ENCODE measurements at places on chromosomes 3 and 15.

DNA sequence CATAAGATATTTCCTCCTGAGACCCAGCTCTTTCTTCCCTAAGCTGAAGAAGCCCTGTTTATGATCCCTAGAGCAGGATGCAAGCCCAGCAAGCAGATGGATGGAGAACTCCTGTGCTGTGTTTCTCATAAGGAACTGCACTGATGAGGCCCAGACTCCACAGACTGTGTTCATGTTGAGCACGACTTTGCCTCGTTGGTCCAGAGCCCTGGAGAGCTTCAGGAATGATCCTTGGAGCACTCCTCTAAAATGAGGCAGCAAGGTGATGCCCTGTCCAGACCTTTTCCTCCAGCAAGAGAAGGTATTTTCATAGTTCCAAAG, 83.8 kb downstream of the MYLK start:
- no peak for DNase-seq

DNA sequence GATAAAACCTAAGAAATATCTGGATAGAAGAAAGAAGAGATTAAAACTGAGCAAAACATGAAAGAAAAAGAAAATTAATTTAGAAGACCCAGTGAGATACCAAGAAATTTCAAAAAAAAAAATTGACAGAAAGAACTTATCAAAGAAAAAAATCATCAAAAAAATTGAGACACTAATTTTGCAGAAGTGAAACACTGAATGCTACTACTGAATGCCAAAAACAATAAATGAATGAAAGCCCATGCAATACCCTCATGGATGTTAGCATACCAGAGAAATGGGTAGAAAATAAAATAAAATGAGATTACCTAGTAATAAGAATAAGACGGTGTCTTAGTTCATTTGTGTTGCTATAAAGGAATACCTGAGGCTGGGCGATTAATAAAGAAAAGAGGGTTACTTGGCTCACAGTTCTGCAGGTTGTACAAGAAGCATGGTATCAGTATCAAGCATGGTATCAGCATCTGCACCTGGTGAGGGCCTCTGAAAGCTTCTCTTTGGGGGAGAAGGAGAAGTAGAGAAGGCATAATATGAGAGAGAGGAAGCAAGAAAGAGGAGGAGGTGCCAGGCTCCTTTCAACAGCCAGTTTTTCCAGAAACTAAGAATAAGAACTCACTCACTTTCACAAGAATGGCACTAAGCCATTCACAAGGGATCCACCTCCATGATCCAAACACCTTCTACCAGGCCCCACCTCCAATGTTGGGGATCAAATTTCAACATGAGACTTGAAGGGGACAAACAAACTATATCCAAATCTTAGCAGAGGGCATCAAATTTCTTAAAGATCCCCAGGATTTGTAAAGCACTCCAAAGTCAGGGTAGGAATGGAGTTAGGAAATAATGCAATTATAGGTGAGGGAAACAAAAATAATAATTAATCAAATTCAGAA, 73.2 kb downstream of the BTLA start:
- no peak for DNase-seq

DNA sequence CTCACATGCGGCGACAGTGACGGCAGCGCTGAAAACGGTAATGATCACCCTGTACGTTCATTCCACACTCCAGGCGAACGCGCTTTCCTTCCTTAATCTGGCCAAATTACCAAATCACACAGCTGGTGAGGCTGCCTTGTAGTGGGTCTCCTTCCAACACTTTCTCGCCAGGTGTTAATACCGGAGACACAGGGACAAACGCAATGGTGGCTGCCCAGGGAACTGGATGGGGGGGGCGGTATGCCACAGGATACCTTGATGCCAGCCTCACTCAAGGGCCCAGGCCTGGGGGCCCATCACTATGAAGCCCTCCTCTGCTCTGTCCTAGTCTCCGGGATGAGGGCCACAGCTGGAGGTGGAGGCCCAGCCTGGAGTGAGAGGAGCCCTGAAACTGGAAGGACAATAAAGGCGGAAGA, 1.4 kb upstream of the CAMK2N2 start:
- DNase-seq, result no peak

DNA sequence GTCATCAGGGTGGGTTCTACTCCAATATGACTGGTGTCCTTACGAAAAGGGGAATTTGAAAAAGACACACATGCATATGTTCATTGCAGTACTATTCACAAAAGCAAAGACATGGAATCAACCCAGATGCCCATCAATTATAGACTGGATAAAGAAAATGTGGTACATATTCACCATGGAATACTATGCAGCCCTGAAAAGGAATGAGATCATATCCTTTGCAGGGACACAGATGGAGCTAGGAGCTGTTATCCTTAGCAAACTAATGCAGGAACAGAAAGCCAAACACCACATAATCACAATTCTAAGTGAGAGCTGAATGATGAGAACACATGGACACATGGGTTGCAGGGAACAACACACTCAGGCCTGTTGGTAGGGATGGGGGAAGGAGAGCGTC, 24.8 kb upstream of the TICRR start:
- no peak for DNase-seq

DNA sequence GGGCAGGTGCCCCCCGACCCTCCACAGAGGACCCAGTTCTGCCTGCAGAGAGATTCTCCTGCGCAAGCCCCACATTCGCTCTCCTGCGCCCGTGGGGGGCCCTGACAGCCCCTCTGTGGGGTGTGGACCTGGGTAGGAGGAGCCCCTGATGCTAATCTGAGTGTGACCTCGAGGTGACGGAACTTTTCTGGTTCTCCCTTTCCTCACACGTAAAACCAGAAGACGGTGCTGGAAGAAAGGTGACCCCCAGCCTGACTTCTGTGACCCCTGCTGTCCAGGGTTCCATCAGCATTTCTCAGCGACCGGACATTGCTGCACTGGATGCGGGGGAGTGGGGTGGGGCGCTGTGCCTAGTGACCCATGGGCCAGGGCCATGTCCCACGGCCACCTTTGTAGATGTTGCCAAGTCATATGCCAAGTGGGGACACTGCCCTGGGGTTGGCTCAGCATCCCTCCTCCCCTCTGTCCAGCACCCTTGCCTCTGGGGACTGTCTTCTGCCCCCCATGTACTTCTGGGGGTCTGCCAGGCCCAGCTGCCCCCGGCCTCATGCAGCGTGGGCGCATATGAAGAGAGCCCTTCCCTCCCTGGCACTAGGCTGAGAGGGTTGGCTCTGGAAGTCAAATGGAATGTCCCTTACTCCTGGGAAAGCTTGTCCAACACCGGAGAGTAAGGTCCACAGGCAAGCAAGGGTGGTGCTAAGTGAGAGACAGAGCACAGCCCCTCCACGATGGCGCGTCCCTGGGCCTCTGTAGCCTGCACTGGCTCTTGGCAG, 129.1 kb upstream of the MEF2A start:
- no peak for DNase-seq

DNA sequence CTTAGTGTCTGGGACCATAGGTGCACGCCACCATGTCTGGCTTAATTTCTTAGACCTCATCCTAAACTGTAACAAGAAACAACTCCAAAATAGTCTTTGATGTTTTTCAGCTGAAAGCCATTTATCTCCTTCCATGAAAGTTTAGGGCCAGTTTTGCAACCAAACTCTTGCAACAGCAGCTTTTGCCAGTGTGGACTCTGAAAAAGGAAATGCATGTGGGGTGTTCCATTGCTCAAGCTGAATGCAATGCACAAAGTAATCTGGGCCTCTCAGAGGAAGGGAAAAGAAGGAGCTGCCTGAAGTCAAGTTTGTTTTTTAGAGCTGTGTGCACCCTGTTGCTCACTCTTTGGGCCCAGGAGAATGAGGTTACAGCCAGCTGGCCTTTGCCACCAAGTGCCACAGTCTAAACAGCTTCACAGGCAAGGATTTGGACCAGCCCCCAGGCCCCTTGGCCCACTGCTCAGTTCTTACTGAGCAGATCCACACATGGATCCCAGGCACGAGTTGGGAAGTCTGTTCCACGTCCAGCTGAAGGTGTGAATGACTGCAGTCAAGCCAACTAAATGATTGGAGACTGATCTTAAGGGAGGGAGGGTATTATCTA, 212.3 kb upstream of the LRRFIP2 start:
- DNase-seq, result no peak

GRCh38 chr3:59717679-59718205, 667.9 kb upstream of the CFAP20DC start:
- no peak for DNase-seq

DNA sequence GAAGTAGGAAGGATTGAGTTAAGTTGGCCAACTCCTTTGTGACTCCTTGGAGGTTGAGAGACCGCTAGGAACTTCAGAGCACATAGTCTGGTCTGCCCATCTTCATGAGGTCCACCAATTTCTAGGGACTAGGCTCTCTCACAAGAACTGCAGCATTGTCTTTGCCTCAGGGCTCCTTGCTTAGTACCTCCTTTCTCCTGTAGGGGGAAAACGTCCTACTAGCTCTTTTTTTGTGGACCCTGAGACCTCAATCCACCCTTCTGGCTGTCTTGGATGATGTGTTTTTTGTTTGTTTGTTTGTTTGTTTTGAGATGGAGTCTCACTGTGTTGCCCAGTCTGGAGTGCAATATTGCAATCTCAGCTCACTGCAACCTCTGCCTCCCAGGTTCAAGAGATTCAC, 21.6 kb downstream of the REC114 start:
- no peak for DNase-seq

DNA sequence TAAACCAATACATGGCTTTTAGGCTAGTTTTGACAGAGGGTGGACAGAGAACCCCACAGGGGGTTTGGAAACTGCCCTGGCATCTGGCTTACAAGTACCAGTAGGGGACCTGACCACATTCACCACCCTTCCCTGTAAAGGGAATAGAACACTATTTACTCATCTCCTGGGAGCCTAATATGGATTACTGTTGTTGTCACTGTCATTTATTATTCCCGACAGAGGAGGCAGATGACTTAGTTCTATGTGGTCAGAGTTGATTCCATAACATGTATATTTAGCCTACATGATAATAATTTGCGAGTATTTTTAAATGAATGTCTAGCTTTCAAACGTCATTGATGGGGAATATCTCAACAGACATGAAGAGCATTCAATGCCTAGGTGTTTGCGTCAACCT, 15.9 kb downstream of the ZBTB38 start:
- no peak for DNase-seq

DNA sequence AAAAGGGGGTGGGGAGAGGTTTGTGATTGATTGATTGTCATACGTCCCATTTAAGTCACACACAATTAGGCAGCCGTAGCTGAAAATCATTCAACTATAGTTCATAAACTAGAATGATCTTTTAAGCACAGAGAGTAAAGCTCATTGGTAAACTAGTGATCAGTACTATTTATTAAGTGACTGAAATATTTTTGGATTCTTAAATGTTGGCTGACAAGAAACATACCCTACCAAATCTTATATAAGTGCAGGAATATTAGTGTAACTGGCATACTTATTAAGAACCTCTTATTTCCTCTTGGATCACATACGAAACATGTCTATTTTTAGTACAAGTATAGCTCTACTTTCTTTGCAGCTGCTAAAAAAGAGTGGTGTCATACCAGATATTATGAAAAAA, 8.4 kb upstream of the ABHD10 start:
- no peak for DNase-seq

DNA sequence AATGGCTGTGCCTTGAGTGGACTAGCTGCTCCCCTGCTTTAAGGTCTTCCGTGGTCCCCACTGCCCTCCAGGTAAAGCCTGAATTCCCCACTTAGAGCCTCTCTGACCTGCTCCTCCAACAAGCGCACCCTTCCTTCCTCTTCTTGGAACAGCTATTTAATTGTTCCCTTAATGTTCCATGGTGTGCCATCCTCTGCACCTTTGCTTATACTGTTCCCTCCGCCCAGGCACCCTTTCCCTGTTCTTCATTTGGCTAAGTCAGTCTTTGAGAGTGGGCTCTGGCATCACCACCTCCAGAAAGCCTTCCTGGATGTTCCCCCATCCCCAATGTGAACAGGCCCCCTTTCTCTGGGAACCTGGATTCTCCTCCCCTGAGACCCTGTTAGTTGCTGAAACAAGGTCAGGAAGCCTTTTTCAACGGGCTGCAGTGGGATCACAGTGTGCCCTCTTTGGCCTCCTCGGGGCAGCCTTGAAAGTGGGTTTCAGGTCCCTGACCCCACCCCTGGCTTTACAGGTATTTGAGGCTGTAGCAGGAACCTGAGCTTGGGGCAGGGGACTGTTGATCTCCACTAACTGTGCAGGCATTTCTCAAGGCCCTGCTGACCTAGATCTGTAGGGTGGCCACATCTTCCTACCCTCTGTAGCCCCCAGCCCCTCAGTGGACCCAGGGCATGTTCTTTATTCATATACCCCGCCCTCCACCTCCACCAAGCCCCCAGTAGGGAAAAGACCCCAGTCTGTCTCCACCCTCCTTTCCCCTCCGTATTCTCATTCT, 5.0 kb downstream of the ISLR start:
- no peak for DNase-seq

DNA sequence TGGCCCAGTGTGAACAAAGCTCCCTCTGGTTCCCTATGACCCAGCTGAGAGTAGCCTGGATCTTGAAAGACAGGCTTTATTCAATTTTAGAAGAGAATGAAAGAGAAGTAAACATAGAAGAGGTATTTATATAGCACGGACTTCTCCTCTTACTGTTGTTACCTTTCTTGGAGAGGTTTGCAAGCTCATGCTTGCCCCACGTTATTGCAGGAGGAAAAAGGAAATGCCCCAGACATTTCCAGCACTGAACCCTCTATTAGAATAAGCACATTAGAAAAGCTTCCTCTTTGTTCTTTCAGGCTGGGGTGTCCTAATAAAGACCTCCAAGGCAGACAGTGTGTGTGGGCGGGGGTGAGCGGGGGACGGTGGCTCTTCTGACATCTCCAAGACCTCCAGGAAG, 98.7 kb upstream of the AGBL1 start:
- no peak for DNase-seq

DNA sequence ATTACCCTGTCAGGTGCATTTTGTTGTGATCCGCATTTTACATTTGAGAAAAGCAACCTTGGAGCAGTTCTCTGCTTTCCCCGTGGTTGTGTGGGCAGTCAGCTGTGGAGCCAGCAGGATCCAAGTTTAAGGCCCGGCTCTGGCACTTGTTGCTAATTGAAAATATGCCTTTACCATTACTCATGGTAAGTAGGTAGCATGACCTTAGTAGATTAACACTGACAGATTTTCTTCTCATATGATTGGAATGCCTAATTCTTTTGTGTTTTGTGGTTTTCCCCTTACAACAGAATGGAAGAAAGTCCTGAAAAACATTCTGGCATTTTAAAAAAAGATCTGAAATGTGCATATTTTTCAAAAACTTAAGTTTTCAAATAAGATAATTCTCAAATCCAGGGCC, 246.5 kb upstream of the LRRN1 start:
- no peak for DNase-seq

DNA sequence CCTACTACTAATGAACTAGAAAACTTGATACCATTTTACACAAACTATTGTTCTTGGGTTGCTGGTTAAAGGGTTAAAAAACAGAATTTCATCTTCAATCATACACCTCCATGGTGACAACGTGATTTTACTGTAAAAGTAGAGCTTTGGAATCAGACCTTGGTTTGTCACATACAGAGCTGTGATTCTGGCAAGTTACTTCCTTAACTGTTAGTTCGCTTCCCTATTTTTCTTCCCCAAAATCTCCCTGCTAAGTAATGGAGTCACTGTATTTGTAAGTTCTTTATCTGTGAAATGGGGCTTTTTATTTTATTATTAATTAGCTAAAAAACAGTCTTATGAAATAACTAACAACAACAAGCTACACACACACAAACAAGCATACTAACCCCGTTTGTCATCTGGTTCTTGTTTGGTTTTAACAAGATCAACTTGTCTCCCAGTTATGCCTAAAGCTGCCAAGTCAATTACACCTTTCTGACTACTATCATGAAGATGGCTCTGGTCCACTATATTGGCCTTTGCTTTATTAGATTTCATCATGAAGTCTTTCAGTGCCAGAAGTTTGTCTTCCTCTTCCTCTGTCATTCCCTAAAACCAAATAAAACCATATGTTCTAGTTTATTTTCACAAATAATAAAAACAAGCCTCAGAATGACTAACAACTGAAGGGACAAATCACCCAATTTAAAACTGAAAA, 38.6 kb downstream of the PIK3R4 start:
- DNase-seq, result no peak

Measured in CD4-positive, alpha-beta T cell treated with Interleukin-21 for 1 hour (primary cell).